Mucosa of descending colon (tissue), 3 donors: ENCODE measurements at places on chromosomes 16 and 17.

- DNase-seq = no peak
Measured at GRCh38 chr17:31073411-31073810, 21.4 kb upstream of the NF1 start.

GRCh38 chr17:16418685-16419068, 3.3 kb downstream of the TRPV2 start:
- DNase-seq = no peak

GRCh38 chr17:36461330-36462110, 25.0 kb upstream of the ZNHIT3 start:
- no peak for DNase-seq

DNA sequence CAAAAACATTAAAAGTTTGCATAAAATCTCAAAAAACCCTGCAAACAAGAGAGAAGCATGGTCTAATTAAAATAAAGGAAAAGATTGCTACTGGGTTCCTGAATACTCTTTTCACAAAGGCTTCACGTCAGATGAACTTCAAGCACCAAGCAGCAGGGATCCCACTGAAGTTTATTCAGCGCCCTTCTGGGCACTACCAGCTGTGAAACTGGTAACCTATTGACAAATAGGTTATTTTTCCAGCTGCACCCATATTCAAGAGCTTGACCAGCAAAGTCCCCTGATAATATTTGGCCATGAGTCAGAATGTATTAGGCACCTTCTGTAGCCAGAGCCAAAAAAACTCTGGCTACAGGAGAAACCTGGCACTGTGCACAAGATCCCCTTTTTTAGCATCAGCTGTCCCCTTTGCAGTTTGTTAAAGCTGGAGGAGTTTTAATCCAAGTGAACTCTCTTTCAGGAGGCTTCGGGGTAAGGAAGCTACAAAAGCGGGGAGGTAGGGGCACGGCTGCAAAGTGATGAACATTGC, 60.3 kb downstream of the GRIN2A start:
- DNase-seq = no peak

GRCh38 chr16:70156207-70156978, 17.2 kb upstream of the CLEC18C start:
- DNase-seq = no peak

DNA sequence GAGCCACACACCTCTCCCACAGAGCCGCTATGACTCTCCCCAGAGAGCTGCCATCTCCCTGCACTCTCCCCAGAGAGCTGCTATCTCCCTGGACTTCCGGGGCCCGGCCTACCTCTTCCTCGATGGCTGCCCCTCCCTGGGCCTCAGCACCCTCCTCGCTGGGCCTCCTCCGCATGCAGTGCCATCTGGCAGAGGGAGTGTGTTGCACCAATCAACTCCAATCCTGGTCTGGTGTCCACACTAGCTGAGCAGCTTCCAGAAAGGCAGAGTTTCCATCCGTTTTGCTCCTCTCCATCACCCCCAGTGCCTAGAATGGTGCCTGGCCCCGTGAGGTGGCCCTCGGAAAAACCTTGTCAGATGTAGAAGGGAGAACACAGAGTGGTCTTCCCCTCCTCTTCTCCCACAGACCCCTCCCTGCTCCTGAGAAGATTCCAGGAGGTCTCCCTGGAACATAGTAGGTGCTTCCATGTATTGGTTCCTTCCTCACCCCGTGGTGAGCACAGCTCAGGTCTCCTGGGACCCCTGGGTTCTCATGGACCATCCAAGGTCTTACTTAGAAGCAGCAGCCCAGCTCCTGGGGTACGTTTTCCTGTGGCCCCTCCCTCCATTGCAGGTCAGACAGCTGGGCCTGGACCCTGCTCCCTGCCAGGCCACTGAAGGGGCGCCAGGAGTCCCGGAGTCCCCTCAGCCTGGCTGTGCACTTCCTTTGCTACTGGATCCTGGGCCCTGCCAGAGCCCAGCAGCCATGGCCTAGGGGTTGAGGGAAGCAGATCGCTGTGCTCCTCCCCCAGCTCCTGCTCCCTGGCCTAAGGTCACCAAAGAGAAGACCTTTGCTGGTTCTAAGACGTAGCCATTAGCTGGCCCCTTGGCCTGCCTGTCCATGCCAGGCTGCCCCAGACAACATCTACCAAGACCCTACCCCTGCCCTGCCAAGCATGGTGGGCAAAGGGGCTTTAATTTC, 233.8 kb upstream of the GSE1 start:
- no peak for DNase-seq

DNA sequence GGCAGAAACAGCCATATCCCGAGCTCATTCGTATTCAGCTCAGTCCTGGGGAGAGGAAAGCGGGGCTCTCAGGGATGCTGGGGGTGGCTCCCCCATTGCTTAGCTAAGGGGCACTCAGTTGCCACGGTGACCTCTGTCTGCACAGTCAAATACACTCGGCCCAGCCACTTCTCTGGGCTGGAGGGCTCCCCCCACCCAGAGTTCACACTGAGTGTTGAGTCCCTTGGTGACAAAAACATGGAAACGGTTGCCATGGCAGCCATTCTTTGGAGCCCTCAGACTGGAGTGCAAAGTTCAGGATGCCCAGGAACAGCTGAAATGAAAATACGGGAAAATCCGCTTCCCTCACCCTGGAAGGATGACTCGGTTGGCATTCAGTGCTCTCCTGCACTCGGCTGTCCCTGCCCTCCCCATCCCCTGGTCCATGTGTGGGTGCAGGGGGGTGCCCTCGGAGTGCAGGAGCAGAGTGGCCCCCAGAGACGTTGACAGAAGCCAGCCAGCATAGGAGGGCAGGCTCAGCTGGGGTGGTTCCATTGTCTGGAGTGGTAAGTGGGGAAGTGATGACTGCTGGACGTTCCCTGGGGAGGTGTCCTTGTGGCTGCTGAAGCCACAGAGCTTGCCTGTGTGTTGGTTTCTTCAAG, 216.5 kb downstream of the NTN1 start:
- no peak for DNase-seq

GRCh38 chr16:88368994-88369393, 13.8 kb upstream of the ZNF469 start:
- DNase-seq = peak; percentile 10

- DNase-seq = no peak
Measured at GRCh38 chr17:68782789-68783188, 172.4 kb downstream of the ABCA8 start.
